NCI-H69 (cell line): ENCODE measurements at places on chromosomes 2 and 18.

GRCh38 chr18:32607816-32608215, 137.1 kb upstream of the GAREM1 start:
- no peak for DNase-seq

DNA sequence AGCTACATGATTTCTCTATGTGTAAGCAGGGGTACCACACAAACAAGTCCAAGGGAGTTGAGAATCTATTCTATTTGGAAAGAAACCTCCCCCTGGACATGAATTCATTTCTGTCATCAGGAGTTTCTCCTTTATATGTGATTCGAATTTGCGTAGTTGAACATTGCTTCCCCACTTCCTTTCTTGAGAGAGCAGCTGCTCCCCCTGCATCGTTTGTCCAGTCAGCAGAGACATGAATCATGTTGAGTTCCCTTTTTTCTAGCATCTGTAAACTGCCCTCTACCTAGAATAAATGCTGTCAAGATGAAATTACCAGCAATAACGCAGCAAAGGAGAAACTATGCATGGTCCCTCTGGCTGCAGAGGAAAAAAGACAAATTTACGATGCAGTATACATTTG, 73.8 kb downstream of the KIF5C start:
- no peak for DNase-seq

- DNase-seq: no peak
Observed at GRCh38 chr2:199962203-199962602, 6.8 kb downstream of the MAIP1 start.

DNA sequence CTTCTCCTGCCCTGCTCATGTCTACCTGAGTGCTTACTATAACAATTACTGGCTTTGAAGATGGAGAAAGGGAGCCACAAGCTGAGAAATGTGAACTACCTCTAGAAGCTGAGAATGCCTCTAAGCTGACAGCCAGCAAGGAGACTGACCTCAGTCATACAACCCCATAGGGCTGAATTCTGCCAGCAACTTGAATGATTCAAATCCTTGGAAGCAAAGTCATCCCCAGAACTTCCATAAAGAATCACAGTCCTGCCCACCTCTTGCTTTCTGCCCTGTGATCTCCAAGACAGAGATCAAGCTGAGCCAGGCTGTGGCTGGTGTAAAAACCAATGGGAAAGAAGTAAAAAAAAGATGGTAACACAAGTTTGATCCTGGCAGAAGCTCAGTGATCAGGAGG, 288.2 kb upstream of the SPHKAP start:
- DNase-seq: no peak

DNA sequence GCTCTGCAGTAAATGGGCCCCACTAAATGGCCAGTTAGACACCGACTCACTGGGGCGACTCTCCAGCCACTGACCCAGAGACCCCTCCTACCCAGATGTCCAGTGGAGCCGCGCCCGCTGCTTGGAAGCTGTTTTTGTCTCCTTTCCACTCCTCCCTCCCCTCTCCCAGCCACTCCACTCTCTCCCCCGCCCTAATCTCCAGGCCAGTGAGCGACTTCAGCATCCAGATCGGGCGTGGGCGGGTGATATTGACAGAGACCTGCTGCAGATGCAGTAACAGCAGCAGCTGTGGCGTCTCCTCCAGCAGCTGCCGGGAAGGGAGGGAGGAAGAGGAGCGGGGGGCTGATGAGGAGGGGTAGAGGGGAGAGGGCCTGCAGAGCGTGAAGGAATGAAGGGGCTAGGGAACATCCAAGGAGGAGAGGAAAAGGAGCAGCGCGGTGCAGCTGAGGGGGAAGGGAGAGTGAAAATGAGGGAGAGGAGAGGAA, at the start of gene SCN7A:
SCN7A (minus strand) TSS at position 110 of the 485 bp plus-strand sequence. CDS start 16,553 bp downstream, outside the sequence.
- DNase-seq: peak; percentile 89

GRCh38 chr18:36633961-36634412, 194.8 kb downstream of the TPGS2 start:
- DNase-seq: peak; percentile 99

- DNase-seq: no peak
Observed at GRCh38 chr2:102304711-102305611, 6.4 kb upstream of the IL1RL1 start.

- DNase-seq: no peak
Observed at GRCh38 chr2:191436368-191437055, 191.3 kb downstream of the MYO1B start.

GRCh38 chr18:57430079-57431001, 4.8 kb upstream of the ONECUT2 start:
- no peak for DNase-seq

- peak; percentile 7 for DNase-seq
Observed at GRCh38 chr2:54839461-54840255, 116.2 kb downstream of the EML6 start.
